NCI-H226 (cell line): ENCODE measurements at places on chromosomes 1 and 21.
A peak's percentile ranks its signal among the peaks of the same experiment; 100 is the strongest.

DNA sequence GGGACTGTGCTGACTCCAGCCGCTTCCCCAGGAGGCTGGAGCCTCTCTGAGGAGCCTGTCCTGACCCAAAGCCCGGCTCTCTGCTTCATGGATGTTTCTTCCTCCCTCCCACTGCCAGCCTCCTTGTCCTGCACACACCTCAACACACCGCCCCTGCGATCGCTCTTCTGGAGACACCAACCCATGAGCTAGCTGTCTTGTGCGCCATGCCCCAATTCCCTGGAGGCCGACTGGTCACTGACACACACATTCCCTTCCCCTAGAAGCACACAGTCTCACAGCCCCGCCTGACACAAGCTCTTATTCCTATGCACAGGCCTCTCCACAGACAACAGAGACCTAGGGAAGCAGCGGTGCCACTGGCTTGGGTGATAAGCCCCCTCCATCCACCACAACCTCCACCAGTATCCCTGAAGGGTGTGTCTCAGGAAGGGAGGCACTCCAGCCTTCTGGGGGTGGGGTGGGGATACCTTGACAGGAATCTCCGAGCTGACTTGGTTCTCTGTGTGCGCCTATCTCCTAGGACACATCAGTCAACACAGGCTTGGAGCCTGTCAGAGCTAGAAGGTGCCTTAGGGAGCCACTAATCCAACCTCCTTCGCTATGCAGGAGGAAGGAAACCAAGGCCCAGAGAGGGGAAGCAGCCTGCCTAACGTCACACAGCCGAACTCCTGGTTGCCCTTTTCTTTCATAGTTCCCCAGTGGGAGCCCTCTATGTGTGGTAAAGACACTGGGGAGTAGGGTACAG lies 31.1 kb downstream of the AHDC1 start:
- no peak for DNase-seq

DNA sequence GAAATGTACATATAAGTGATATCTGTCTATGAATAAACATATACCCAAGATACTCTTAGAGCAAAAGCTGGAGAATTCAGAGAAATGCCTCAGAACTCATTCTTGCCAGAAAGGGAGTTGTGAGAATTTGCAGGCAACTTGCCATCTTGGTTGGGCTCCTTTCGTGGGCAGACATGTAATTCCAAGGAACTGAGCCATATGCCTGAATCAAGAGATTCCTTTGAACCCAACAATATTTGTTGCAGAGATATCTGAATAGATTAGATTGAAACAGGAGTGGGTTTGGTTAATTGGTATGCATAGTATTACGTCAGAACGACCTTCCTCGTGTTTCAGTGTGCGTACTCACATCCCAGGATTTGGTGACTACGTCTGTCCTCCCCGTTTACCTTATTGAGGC lies 67.0 kb downstream of the TGFB2 start:
- DNase-seq = peak; percentile 51

DNA sequence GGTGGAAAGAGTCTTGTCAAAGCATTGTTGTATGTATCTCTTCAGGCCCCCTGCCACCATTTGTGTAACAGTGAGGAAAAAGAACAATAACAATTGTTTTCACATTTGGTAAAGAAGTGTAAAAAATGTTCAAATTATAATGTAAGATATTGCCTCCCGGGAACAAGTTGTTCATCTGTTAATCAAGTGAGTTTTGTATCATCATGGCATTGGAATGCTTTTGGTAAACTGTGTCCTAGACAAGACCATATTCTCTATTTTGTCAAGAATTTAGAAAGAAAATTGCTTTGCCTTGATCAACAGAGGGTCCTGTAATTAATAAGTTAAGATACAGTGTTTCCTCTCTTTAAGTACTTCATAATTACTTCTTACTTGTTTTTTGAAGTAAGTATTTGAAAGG lies 692.0 kb upstream of the NR5A2 start:
- DNase-seq = no peak

- no peak for DNase-seq
Observed at GRCh38 chr1:22776035-22776613, 65.5 kb downstream of the EPHB2 start.

GRCh38 chr1:62732331-62732730 lies 44.1 kb upstream of the DOCK7 start:
- no peak for DNase-seq

GRCh38 chr1:29970747-29971325 lies 734.5 kb downstream of the PTPRU start:
- DNase-seq = no peak

DNA sequence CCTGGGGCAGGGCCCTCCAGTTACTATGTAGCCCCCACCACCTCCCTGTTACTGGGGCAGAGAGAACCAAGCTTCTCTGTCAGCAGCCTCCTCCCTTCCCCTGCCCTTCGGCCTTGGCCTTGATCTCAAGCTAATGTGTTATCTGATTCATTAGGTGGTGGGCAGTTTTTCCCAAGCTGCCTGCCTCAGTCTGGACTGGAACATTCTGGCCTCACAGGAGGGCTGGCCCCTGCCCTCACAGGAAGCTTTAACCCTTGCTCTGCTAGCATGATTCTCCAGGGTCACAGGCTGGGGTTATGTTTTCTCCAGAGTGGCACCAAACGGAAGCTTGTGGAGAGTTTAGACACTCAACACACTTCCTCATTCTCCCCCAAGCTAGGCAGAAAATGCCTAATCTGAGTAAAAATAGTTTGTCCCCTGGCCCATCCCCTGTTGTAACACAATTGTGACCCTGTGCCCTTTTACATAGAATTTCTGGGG lies 37.2 kb upstream of the SLC6A9 start:
- DNase-seq = no peak

- DNase-seq = no peak
Observed at GRCh38 chr1:218123968-218124367, 161.1 kb upstream of the RRP15 start.

DNA sequence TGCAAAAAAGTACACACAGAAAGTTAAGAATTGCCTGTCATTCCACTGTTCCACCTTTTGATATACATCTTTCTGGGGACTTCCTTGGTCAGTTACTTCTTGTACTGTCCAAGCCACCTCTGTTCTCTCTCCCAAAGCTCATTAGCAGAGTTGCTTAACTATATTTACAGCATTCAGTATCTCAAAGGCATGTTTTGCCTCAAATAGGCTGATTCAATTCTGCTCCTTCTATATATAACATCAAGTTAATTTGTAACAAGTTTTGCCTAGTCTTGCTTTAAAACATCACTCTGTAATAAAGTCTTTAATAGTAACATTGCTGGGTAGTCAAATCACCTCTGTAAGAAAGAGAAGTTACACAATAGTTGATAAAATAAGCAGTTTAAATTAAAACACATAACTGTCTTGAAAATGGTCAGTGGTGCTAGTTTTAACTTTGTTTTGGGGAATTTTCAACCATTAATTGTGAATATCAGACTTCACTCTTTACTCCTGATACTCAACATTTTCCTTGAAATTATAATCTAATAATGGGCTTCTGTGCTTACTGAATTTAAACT lies 35.7 kb downstream of the EDARADD start:
- no peak for DNase-seq

GRCh38 chr1:32470991-32471694 lies 6.3 kb downstream of the ZBTB8B start:
- DNase-seq = no peak

- DNase-seq = no peak
Observed at GRCh38 chr1:44292651-44293050, 62.4 kb downstream of the ERI3 start.

GRCh38 chr1:68230484-68230802 lies 1.9 kb downstream of the WLS start:
- no peak for DNase-seq

GRCh38 chr1:153379591-153379990 lies 4.2 kb upstream of the S100A12 start:
- no peak for DNase-seq

GRCh38 chr21:41521489-41522027 lies 13.6 kb upstream of the TMPRSS2 start:
- DNase-seq = no peak

DNA sequence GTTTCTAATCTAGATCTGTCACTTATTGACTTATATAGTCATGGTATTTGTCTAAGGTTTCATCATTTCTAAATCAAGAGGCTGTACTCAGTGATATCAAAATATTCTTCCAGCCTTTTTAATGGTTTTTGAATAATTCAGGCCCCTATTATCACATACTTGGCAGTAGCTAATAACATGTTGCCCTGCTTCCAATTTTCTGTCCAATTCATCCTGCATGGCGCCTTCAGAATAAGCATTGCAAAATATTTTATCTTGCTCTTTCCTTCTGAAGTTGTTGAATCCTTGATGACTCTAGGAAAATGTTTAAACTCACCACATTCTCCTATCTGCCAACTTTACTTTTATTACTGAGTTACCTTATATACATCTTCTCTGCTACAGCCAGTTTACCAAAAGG lies 517.2 kb upstream of the B3GALT2 start:
- DNase-seq = peak; percentile 60
